ENCODE measurements at places on chromosomes 6 and 20.

DNA sequence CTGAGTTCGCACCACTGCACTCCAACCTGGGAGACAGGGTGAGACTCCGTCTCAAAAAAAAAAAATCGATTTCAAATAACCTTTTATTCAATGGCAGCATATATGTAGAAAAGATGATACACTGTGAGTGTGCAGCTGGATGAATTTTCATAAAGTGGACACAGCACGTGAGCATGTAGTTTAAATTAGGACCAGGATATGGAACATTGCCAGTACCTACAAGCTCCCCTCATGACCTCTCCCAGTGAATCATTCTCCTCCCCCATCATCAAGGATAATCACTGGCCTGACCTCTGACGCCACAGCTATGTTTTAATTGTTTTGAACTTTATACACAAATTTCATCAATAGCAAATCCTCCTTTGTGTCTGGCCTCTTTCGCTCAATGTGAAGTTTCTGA lies 53.8 kb upstream of the HDAC2 start:
- DNase-seq, result no peak

DNA sequence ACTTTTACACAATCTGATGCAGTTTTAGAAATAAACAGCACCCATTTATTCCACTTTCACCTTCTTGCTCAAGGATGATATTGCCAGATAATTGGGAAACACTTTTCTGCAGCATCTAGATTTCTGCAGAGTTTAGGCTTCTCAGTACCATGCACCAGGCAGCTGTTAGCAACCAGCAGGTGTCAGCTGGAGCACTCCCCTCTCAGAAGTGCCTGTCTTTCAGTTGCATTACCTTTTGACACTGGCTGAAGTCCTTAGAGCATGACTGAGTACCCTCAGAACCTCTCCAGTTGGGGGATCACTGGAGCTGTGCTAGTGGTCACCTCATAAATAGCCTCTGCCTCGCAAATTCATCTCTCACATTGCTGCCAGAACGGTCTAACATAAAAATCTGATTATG lies 91.2 kb downstream of the DNAH8 start:
- no peak for DNase-seq

DNA sequence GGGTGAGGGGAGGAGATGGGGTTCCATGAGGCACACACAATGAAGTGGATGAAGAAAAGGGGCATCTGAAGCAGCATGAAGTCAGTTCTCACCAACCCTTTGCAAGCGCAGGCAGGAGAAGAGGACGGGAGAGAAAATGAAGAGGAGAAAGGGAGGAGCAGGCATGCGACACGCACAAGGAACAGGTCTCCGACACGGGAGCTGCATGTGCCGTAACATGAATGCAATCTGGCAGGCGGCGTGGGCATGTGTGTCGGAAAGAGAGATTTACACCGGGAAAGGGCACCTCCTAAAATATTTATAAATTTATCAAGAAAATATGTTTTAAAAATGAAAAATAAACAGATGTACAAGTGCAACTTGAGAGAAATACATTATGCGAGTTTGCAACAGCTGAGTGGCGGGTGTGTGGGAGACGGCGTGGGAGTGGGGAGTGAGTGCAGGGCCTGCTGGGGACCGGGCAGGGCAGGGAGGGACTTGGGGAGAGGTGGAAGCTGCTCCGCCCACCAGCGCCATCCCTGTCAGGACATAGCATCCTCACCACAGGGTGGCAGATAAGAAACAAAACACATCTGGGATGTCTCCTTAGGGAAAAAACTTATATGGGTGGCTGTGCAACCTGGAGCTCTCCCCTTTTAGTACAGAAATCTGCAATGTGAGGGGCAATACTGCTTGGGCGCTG lies 40.6 kb downstream of the GJA10 start:
- no peak for DNase-seq

DNA sequence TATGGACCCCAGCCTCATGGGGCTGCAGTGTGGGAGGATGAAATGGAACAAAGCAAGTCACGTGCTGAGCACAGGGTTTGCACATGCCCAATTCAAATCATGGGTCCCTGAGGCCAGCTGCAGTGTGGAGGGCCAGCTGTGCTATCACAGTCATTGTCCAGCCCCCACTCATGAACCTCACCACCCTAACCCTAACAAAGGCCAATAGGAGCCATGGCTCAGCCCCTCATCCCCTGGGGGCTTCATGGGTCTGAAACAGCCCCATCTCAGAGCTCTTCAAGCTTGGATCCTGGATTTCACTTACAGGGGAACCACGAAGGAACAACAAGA lies 125.6 kb upstream of the MAFB start:
- no peak for DNase-seq

DNA sequence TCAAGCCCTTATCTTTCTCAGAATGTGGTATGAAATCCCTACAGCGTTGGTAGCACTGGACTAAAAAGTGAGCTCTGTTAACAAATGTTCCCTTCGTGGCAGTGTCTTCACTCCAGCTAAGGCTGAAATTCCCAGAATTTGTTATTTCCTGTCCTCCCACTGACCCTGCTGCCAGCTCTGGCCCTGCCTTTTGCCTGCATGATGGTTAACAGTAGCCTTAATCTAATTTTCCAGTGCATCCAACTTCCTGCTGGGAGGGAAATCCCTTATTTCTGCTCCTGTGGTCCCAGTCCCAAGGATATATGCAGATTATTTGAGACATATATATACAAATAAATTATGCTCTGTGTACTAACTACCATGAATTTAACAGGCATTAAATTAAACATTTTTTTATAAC lies 157.2 kb upstream of the CARMIL1 start:
- DNase-seq, result no peak

DNA sequence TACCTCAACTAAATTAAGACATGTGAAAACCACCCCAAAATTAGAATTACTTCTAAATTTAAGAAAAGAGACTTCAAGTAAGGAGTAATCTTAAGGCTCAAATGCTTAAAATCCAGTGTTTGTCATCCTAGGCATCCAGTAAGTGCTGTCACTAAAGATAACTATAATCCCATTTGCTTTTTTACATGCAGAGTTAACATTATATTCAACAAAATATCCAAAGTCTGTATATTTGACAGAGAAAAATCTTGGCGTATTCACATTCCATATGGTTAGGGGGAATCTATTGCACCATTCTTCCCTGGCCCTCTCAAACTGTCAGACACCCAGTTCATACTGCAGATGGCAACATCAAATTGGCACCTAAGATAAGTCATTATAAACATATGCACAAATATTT lies 17.4 kb downstream of the MTFR2 start:
- DNase-seq, result no peak

DNA sequence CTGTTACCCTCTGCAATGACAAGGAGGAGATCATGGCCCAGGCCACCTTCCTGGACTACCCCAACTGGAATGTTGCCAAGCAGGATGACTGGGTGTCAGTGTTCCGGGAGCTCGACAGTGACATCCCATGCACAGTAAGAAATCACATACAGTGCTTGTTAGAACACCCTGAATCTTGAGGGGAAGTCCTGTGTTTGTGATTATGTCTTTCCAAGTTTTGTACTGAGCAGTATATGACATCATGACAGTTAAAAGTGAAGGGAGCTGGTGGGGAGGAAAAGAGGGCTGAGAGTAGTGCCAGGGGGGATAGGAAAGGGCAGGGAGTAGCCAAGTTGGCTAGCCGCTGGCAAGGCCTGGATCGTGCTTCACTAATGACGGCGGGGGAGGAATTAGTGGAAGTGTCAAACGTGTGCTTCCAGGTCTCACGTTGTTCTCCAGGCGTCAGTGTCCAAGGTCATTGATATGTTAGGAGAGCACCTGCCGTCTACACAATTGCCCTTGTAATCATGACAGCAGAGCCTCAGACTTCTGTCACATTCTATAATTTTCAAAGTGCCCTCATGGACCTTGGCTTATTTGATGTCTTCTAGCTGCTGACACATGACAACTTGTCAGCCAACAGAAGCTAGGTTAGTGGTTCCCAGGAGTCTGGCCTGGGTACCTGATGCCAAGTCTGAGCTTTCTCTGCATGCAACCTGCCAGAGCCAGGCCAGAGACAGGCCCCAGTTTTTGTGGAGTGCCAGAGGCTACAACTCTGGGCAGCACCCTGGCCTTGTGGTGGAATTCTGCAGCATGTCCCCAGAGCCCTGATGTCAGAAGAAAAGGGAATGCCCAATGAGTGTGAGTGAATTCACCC lies 18.8 kb downstream of the CFAP61 start:
- DNase-seq, result no peak

DNA sequence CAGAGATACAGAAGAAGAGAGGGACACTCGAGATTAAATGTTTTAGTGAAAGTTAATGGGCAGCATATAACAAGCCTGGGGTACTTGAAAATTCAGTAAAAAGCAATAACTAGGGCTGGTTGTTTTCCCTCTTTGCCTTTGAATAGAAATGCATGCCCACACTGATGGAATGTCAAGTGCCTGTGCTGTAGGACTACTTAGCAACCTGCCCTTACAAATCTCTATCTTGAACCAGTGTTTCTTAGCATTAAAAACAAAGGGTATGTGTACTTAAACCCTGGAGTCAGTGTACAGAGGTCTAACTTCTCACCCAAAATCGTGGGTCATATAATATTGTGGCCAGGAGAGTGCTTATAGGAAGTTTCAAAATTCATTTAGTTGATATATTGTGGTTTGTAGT lies 37.1 kb downstream of the RNF144B start:
- DNase-seq, result no peak

DNA sequence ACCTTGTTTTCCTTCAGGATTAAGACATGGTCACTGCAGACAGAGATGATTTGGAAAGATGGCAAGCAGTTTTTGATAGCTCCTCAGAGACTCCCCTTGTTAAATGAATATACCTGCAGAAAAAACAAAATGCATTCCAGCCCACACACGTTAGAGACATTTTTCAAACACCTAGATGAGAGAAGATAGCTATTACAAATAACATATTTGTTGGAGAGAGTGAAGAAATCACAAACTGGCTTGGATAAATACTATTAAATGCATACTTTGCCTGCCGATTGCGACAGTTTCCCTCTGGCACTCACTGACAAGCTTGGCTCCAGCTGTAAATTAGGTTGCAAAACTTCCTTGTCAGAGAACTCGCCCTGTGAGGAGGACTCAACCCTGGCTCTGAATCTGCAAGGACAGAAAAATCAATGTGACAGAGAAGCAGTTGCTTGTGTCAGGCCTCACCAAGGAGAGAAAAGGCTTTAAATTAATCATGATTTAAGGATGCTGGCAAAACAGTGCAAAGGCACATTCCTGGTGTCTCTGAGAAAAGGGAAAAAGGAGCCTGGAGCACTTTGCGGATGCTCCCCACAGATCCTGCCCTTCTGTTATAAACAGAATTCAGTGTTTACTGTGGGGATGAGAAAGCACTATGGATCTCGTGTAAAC lies 423.7 kb upstream of the MARCKS start:
- DNase-seq, result no peak

DNA sequence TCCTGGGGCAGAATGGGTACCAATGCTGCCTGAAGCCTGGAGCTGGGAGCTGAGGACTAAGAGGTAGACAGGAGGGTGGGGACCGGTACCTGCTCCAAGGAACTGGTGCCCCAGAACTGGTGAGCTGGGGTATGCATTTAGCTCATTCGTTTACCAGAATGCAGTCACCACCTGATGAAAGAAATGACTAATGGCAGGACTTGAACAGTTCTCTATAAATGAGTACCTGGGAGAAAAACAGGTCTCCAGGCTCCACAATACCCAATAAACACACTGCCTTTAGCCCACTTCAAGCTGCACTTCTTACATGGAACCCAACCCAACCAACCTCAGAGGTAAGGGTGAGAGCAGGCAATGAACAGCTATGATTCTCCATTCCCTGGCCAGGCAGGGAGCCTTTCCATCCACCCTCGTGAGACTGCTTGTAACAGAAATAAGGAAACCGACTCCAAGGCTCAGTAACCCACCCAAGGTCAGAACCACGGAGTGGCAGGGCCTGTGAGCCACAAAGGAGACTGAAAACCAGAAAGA lies 15.4 kb downstream of the FKBP1A start:
- no peak for DNase-seq

DNA sequence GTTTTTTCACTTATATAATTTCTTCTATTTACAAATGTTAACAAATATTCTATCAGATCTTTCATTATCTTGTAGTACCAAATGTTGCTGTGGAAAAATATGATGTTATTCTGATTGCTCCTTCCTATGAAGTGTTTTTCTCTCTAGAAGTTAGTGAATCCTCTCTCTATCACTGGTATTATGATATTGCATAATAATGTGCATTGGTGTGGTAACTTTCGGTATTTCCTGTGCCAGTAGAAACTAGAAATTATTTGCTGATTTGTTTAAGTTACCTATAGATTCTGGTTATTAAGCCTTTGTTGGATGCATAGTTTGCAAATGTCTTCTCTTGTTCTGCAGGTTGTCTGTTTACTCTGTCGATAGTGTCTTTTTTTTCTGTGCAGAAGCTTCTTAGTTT lies 342.5 kb downstream of the CENPW start:
- no peak for DNase-seq

GRCh38 chr6:166355552-166355951 lies 13.2 kb upstream of the SFT2D1 start:
- DNase-seq, result no peak

DNA sequence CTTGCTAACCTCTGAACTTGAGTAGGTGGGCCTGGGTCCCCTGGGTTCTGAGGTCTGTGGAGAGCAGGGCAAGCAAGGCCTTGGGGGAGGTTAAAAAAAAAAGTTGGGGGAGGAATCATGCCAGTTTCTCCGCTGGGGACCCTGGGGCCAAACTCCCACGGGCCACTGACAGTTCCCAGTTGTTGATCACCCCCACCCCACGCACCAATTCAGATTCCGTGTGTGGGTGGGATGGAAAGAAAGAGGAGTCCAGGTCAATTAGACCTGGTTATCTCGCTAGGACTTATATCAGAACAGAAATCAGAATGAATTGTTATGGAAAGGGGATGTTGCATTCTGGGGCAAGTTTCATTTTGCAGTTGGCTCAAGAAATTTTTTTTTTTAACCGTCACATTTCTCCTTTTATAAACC lies 46.7 kb upstream of the SUPT3H start:
- no peak for DNase-seq

DNA sequence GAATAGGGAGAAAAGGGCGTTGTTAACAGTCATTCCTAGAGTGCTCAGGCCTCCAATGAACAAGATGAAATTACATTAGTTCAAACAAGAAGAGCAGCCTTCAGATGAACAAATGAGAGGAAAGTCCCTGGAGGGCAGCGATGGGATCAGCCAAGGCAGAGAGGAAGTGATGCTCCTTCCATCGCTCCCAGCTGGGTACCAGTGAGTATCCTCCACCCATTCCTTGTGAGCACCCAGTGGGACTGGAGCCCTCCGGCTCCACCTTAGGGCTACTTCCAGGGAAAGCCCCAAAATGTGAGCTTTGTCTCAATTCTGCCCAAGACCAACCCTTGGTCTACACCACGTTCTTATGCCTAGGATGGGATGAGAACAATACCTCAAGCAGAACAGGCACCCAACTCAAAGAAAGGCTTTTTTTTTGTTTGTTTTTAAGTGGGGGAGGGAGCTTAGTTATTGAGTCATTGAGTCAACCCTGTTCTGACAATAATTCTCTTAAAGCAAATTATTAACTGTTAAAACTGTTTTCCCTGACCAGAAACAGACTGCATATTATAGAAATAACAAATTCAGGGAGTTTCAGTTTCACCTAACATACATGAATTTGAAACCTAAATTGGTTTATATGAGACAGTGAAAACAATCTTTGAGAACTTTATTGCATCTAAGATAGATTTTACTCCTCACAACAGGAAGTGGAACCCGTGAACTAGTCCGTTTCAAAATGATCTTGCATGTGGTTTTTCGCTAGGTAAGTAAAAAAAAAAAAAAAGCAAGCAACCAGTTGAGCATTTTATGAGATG lies 106.9 kb downstream of the IPCEF1 start:
- DNase-seq, result no peak

All from stimulated activated CD4-positive, alpha-beta T cell treated with anti-CD3 and anti-CD28 coated beads, Interleukin-1b, Interleukin-23, amount 100 ng/mL, for 4 hours (primary cell).